ENCODE measurements at places on chromosomes 3 and 15.

- no peak for DNase-seq
Observed at GRCh38 chr3:105130911-105131310, 235.8 kb upstream of the ALCAM start.

GRCh38 chr3:33139996-33140395, 26.2 kb downstream of the CRTAP start:
- no peak for DNase-seq

- no peak for DNase-seq
Observed at GRCh38 chr3:171306631-171307030, 153.6 kb downstream of the TNIK start.

DNA sequence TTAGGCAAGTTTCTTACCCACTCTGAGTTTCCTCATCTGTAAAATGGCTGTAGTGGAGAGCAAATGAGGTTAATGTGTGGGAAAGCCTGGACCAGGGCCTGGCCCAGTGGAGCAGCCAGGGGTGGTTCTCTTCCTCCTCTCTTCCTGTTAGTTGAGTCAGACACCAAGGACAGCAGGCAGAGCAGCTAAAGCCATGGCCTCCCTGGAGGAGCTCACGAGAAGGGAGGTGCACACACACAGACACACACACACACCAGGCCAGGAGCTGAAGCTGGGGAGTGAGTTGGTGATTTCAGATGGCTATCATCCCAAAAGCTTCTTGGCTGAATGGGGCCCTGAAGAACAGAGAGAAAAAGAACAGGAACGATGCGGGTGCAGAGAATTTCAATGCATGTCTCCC, 33.2 kb upstream of the TSPAN3 start:
- no peak for DNase-seq

DNA sequence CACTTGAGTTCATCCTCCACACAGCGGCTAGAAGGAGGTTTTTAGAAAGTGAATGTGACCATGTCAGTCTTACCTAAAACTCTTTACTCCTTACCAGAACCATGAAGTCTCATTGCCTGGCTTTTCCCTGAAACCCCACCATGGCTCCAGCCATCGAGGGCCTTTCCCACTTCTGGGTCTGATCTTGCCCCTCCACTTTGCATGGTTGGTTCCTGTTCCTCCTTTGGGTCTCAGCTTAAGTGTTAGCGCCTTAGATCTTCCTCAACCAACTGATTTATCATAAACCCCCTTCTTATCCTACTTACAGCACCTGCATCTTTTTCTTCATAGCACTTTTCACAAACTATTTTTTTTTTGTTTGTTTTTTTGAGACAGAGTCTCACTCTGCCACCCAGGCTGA, 45.9 kb upstream of the ULK4 start:
- DNase-seq, result no peak

Data from activated T-helper 2 cell treated with anti-CD3 and anti-CD28 coated beads, Interferon-gamma antibody, Interleukin-2, Interleukin-4, amounts not matched to agents 10 μg/mL and 5 μg/mL and 100 μg/mL, durations not matched to agents 14 hours and 24 hours and 36 hours (primary cell).